ENCODE measurements at places on chromosomes 3 and 15.
A peak's percentile ranks its signal among the peaks of the same experiment; 100 is the strongest.

GRCh38 chr3:73576999-73577461 lies 47.7 kb downstream of the PDZRN3 start:
- DNase-seq = no peak

GRCh38 chr15:95194746-95195145 lies 963.4 kb downstream of the MCTP2 start:
- no peak for DNase-seq

DNA sequence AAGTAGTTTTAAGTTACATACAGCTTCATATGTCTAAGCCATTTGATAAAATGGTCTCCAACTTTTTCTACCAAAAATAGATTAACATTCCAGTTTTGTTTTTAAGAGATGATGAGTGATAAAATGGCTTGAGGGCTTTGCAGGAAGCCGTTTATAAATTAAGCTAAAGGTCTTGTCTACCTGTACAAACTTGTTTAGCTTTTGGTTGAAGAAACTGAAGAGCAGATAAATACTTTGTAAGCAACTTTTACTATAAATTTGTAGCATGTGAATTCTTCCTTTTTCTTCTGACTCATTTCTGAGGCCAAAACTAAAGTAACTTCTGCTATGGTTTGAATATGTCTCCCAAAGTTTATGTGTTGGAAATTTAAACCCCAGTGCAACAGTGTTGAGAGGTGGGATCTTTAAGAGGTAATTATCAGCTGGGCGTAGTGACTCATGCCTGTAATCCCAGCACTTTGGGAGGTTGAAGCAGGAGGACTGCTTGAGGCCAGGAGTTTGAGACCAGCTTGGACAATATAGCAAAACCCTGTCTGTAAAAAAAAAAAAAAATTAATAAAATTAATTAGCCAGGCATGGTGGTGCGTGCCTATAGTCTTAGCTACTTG lies 8.2 kb upstream of the NEDD4 start:
- no peak for DNase-seq

- DNase-seq = no peak
Observed at GRCh38 chr15:40511093-40511471, 40.3 kb downstream of the CHST14 start.

DNA sequence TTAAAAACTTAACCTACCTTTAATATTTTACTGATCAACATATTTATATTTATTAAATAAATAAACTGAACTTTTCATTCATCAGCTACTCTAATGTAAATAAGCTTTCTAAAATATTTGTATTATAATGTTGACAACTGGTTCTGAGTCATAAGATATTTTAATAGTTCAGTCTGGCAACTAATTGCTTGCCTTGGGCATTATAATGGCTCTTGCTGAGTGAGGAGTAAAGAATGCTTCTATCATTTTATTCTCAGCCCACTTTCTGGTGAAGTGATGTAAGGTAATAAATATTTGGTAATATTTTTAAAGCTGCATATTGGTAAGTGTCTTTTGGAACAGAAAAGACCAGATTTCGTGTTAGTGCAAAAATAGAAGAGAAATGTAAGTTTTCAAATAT lies 81.5 kb downstream of the DIPK2A start:
- DNase-seq = no peak

GRCh38 chr15:67100801-67101581 lies 35.6 kb downstream of the SMAD3 start:
- DNase-seq = peak; percentile 8

GRCh38 chr15:85692873-85693272 lies 101.9 kb downstream of the KLHL25 start:
- DNase-seq = no peak

DNA sequence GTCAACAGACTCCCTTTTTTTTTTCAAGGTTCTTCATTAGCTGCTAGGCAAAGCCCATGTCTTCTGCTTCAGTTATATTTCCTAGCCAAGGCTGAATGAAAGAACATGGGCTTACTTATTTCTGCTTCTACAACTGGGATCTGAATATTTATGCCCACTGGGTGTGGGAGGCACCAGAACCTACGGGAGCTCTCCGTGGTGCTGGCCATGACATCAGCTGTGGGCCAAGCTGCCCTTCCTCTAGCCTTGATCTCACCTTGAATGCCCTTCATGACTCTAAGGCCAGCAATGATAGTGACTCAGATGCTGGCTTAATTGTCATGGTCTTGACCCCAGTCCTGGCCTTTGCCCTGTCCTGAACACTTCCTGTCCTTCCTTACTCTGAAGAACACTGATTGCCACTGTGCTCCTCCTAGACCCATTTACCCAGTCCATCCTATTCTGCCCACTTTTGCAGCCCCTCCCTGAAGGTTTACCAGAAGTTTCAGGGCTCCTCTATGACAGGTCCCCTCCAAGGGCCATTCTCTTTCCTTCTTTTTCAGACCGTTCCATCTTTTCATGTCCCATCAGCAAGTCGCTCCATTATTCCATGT lies 32.8 kb upstream of the PRR20G start:
- DNase-seq = no peak

DNA sequence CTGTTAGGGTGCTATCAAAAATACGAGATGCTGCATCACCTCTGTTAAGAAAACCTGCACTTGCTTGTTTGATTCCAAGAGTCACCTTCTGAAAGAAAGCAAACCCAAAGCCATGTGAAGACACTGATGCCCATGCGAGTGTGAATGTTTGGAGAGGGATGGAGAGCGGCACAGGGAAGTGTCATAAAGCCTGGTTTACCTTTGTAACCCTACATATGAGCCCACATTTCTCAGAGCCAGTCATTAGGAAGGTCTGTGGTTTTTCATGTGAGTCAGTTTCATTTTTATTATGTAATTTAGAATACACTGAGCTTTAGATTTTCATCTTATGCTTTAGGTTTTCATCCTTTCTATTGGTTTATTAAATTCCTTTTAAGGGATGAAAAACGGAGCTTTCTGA lies 896.8 kb downstream of the ROBO1 start:
- DNase-seq = no peak

DNA sequence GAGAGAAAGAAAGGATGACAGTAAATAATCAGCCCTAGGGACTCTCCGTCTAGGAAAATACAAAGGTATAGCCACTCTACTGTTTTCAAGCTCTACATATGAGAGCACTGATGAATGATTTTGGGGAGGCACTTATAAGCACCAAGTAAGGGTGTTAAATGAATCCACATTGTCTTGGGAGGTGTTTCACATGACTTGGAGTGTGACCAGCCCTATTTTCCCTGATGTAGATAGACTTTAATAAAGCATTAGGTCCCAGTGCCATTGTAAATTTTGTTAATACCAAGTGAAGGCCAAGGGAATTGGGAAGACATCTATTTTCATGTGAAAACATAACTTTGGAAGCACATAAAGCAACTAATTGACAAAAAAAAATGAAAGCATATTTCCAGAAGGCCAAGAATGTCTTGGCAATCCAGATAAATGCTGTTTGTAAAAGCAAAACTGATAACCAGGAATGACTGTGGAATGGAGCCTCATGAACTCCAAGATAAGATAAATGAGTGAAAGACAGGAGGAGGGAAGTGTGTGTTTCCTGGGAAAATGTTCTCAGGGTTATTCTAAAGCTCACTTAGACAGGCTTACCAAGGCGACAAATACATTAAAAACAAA lies 96.0 kb upstream of the MYZAP start:
- no peak for DNase-seq

GRCh38 chr15:90046911-90047392 lies 45.8 kb downstream of the ZNF710 start:
- peak; percentile 67 for DNase-seq

- no peak for DNase-seq
Observed at GRCh38 chr3:31197941-31198340, 303.5 kb upstream of the GADL1 start.

- DNase-seq = no peak
Observed at GRCh38 chr3:124873226-124873625, 13.9 kb downstream of the ITGB5 start.

DNA sequence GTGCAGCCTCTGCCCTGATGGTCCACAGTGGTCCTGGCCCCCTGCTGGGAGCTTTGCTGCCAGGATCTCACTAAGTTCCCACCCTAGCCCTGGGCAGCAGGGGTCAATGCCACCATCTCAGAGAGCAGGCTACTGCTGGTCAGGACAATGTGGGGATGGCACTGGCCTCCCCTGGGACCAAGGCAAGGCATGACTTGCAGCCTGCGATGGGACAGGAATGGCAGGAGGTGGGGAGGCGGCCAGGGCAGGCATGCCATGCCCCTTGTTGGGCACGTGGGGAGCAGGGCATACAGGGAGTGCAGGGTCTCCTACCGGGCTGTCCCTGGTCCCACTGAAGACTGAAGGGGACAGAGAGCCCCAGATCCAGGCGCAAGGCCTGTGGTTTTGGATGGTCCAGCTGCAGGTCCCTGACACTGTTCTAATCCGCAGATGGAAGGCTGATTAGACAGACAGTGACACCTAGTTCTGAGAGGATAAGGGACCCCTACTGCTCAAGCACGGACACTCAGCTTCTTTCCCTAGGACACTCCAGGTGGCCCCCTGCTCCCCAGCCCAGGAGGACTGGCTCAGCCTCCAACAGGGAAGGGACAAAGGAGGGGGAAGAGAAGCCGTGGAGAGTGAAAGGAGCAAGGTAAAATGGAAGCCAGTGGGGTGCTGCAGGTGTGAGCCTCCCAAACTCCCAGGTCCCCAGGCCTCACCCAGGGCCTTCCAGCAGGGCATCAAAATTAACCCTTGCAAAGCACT lies 69.2 kb upstream of the RPL32 start:
- DNase-seq = no peak

DNA sequence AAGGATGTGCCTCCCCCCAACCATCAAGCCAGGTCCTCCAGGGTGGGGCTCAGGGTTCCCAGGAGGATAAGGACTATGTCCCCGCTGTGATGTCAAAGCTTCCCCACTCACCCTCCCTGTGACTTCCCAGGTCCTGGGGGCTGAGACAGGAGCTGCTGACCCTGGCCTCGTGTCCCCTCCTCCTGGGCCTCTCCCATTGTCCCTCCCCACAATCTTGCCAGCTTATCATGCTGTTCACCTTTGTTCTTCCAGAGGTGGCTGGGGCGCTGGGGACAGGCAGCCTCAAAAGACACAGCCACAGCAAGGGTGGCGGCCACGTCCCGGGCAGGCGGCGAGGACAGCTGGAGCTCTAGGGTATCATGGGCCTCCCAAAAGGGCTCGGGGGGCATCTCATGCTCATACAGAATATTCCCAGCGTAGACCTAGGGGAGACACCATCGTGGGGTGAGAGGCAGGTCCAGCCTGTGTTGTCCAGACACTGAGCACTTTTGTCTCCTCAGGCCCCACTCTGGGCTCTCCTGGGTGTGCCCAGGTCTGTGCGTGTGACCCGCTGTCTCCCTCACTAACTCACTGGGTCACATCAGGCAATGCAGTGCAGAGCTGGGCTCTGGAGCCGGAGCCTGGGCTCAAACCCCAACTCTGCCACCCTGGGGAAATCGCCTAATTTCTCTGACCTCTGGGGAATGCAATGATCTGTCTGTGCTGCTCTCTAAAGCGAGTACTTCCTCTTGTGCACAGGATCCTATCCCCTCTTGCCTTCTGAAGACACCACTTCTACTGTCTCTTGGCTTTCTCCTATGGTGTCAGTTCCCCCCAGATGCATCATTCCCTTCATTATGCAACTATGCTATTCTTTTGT lies 30.0 kb downstream of the SNX33 start:
- no peak for DNase-seq

DNA sequence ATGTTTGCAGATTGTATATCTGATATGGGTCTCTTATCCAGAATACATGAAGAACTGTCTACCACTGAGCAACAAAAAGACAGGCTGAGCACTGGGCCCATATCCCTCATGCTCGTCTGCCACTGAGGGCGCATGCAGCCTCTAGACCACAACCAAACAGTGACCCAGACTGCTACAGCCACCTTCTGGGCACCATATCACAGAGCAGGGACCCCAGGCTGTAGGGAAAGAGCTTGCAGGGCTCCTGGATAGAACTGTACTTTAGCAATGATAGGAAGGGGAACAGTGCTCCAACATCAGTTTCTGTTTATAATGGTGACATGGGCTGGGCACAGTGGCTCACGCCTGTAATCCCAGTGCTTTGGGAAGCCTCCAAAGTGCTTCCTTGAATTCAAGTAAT lies 40.2 kb upstream of the TMEM87A start:
- no peak for DNase-seq

- no peak for DNase-seq
Observed at GRCh38 chr3:109050591-109051167, 67.3 kb downstream of the MORC1 start.

GRCh38 chr3:170725285-170725731 lies 139.4 kb upstream of the SLC7A14 start:
- no peak for DNase-seq

GRCh38 chr3:106573605-106574004 lies 704.8 kb upstream of the CBLB start:
- DNase-seq = no peak

DNA sequence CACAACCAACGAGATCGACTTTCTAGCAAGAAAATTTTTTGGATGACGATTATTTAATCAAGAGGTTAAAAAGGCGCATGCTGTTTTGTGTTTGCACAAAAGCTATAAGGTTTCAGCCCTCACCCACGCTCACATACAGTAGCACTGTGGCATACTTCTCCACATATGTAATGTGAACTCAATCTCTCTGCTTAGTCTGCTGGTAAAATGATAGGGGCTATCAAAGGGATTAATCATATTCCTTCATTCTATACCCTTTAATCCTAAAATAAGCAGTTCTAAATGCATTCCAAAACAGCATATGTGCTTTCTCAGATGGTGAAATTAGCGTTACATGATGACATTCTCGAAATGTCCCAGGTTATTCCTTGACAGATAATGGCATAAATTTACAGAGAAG lies 196.9 kb upstream of the PRICKLE2 start:
- no peak for DNase-seq

GRCh38 chr15:43998607-43999006 lies 171.8 kb downstream of the WDR76 start:
- DNase-seq = no peak

- peak; percentile 42 for DNase-seq
Observed at GRCh38 chr3:134874737-134875413, 79.8 kb downstream of the EPHB1 start.

DNA sequence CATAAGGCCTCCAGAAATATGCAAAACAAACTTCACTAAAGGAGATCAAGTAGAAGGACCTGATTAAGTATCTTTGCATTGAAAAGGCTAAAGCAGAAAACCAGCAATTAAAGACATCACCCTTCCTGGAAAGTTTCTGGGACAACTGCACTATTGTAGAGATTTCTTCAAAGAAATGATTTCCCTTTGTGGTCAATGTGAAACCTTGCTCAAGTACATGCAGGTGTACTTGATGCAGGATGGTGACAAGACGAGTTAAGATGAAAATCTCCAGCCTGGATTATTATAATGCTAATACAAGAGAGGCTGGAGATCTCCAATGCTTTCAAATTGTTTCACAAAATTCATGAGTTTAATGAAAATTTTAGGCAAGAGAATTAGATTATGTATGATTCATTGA lies 208.4 kb downstream of the TIGIT start:
- DNase-seq = no peak

GRCh38 chr3:65875393-65876027 lies 163.2 kb downstream of the MAGI1 start:
- DNase-seq = no peak

Measured in NCI-H774 (cell line).